ENCODE measurements at places on chromosomes 13 and 19.
A peak's percentile ranks its signal among the peaks of the same experiment; 100 is the strongest.

- DNase-seq: no peak
These were observed 19.8 kb downstream of the RBM26 start for GRCh38 chr13:79386125-79386826.

DNA sequence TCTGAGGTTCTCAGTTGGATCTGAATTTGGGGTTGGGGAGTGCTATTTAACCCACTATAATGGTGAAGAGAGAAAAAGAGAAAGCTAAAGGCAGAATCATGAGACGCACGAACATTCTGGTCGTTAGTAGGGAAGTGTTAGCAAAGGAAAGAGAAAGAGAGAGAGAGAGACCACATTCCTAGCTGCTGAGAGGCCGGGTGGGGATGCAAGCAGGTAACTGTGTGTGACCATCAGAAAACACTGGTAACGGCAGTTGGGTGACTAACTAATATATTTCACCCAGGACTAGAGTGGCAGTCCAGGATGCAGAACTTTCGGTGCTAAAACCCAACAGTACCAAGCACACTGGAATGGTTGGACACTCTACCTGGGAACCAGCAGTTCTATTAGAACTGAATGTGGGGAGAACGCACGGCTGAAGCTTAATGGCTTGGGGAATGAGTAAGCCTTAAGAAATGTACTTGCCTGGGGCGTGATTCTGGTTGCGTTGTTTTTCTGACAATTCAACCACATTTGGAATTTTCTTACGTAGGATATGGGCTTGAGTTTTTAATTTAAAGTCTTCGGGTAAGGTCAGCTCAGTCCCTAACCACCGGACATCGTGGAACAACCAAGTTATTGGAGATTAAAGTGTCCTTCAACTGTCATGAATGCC is 130.2 kb downstream of the DNAJC15 start:
- DNase-seq: no peak

GRCh38 chr13:80871481-80871880 is 530.6 kb upstream of the SPRY2 start:
- no peak for DNase-seq

- peak; percentile 66 for DNase-seq
These were observed at the start of gene CLDND2 for GRCh38 chr19:51368366-51369282. Gene CLDND2, minus strand, starts transcription at chr19:51369003. Its CDS starts 426 bp downstream, at chr19:51368577.

DNA sequence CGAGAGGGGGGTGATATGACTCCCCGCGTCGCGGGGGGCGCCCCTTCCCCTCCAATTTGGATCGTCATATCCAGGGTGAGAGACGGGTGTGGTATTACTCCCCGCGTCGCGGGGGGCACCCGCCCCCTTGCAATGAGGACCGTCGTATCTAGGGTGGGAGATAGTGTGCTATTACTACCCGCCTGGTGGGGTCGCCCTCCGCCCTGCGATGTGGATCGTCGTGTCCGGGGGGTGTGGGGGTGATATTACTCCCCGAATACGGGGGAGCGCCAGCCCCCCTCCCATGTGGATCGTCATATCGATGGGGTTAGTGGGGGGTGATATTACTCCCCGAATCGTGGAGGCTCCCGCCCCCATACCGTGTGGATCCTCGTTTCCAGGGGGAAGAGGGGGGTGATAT is 29.2 kb upstream of the RGCC start:
- peak; percentile 62 for DNase-seq
